ENCODE measurements at places on chromosomes 6 and 20. TPM values are rescaled to one million over a fixed set of nuclear protein-coding genes. Genes with fewer than 3 reads are reported as not detected.

PDE10A gene
- 11.6 TPM for total RNA-seq

CLPSL2 gene
- not detected for total RNA-seq

LAMA5 gene
- 79.6 TPM for total RNA-seq

SPTLC3 gene
- total RNA-seq = 5.9 TPM

- DNase-seq = no peak
Observed at GRCh38 chr20:64041781-64042053, 5.7 kb downstream of the C20orf204 start.

DNA sequence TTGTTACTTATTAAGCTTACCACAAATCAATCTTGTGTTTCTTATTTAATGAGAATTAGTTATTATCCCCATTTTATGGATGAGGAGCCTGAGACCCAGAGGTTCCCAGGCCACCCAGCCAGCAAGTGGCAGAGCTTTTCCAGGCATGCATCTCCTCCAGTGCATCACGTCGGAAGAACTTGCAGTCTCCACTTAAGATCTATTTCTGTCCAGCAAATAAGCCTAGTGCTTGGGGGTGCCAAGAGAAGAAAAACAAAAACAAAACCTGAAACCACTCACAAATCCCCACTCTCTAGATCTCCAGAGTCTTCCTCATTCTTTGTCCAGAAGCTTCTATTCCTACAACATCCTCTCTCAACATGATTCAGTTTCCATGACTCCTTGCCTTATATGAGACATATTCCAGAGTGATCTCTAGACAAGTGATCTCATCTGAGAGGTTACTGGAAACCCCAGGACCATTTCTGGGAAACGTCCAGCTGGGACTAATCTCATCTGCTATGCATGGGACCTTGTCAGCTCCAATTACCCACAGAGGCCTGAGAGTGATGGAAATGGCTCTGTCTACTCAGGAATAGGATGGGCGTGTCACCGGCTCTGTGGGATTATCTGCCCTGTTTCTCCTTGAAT is 4.1 kb downstream of the GUCA1B start:
- no peak for DNase-seq

- DNase-seq = no peak
Observed at GRCh38 chr6:52227495-52227894, 16.8 kb downstream of the IL17F start.
